ENCODE measurements at places on chromosomes 7 and 10.

DNA sequence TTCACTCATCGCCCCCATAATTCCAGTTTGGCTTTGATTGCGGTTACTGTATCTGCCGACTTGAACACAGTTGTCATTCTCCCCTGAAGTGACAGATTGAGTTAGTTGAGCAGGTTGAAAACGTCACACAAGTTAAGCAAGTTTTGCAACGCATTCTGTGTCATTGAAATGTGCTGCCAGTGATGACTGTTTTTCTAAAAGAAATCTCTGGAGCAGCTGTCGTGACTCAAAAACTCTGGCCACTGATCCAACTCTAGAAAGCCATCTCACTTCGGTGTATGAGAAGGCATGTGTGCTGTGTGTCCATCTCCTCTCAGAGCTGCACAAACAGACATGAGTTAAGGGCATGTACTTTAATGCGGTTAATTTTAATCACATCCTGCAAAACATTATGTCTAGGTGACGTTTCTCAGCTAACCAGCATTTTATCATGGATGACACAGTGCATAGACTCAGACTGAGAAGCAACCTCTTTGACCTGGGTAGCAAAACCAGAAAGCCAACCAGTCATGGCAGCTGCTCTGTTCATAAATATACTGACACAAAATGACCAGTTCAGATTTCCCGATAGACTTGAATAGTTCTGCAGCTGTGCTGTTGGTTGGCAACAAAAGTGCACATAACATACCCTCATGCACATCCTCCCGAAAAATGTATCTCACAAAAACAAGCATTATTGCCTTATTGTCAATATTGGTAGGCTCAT, 69.3 kb downstream of the CSTF2T start:
- DNase-seq: no peak

GRCh38 chr10:3877211-3878000, 92.4 kb upstream of the KLF6 start:
- no peak for DNase-seq

GRCh38 chr10:104304356-104304745, 33.9 kb downstream of the ITPRIP start:
- DNase-seq: no peak

GRCh38 chr10:132723330-132723970, 62.5 kb downstream of the NKX6-2 start:
- no peak for DNase-seq

DNA sequence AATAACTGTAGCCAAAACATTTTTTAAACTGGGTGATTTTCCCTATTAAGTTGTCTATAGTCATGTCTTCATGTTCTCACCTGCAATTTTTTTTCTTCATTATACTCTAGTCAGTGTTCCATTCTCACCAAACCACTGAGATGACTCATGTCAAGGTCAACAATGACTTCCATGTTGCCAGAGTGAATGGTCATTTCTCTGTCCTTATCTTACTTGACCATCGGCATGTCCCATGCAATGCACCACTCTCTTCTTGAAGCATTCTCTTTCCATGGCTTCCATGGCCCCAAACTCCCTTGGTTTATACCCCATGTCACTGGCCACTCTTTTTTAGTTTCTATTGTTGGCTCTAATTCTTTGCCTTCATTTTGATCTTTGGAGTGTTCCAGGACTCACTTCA, 173.9 kb downstream of the PPP1R17 start:
- no peak for DNase-seq

GRCh38 chr7:44326261-44327125, 1.1 kb upstream of the CAMK2B start:
- DNase-seq: no peak

DNA sequence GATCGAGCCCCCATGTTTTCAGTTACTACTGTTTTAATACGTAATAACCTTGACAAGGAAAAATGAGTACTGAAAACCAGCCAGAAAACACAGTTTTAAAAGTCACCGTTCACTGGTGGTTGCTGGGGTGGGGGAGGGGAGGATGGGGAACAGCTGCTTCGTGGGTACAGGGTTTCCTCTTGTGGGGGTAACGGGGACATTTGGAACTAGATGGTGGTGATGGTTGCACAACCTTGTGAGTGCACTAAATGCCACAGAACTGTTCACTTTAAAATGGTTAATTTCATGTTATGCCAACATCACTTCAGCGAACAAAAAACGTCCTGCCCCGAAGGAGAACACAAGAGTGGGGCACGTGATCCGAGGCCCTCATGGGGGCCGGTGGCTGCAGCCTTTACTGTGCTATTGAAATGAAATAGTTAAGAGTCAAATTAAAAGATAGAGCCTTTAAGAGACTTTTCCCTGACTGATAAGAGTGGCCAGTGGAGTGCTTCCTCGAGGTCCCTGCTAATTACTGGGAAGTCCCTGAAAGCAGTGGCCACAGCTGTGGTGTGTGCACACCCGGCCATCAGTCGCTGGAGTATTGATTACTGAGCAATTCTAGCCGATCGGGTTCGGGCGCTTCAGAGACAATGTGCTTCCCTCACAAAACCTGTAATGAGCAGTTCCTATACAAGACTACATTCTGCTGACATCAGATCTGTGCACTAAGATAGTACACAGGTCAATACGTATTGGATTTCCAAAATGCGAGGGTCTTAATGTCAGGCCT, 80.3 kb downstream of the EBF3 start:
- no peak for DNase-seq

DNA sequence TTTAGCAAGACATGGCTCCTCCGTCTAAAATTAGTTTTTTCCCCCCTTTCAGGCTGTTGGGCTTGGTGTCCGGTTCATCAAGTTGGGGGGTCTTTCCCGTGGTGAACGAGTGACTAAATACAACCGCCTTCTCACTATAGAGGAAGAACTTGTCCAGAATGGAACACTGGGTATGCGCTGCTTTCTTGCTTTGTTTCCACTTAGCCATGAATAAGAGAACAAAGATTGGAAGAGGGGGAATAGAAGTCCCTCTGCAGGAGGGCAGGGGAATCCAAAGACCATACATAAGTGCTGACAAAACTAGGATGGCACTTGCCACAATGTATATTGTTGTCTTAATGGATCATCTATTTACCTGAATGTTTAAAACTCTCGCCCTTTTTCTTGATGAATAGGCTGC, 30.5 kb downstream of the ENO4 start:
- no peak for DNase-seq

- no peak for DNase-seq
Observed at GRCh38 chr10:58712982-58713381, 200.3 kb downstream of the BICC1 start.

- DNase-seq: no peak
Observed at GRCh38 chr7:44646176-44646920, 39.9 kb downstream of the OGDH start.

GRCh38 chr7:102122026-102122425, 164.6 kb upstream of the SH2B2 start:
- no peak for DNase-seq

DNA sequence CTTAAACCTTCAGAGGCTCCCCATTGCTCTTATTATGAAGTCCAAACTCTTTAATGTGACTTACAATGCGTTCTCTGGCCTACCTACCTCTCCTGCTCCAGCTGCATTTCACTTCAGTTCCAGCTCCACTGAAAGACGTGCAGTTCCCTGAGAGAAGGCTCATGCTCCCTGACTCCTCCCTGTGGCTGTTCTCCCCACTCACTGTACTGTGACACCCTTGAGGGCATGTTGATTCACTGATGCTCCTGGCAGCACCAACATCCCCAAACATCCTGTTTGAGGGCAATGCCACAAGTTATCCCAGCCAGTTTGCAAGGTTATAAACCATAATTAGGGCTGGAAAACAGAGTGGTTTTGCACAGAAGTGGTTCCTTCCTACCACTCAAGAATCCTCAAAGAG, 111.2 kb downstream of the LSM5 start:
- no peak for DNase-seq

- DNase-seq: no peak
Observed at GRCh38 chr10:103459615-103460014, 915 bp upstream of the CALHM1 start.

DNA sequence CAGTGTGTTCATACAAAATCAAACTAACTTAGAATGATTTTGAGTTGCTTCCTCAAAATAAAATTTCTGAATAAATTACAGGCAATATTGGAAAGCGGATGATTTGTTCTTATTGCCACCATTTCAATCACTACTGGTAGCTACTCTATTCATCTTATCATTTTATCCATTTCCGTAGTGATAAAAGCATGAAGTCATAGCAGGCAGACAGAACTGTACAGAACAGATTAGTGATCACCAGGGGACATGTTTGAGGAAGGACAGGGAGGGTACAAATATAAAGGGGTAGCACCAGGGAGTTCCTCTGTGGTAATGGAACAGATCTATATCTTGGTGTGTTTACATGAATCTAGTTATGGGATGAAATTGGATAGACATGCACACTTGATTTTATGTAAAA, 138.5 kb downstream of the WNT2 start:
- no peak for DNase-seq

DNA sequence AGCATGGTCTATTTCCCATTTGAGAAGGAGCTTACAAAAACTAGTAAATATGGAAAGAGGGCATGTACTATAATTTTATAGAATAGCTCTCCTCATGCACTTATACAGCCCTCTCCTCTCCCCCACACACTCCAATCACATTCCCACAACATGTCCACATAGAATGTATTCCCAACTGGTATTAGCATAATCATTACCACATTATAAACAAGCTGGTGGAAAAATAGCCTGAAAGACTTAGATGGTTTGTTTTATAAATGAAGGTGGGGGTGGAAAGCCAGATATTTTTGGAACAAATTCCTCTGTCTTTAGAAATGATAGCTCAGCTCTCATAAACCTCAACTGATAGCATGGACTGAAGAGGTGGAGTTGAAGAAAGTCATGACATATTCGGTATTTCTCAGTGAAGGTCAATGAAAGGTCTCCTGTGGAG, 410.1 kb downstream of the SUGCT start:
- DNase-seq: no peak

GRCh38 chr7:127859330-127859729, 171.9 kb downstream of the LRRC4 start:
- DNase-seq: no peak

DNA sequence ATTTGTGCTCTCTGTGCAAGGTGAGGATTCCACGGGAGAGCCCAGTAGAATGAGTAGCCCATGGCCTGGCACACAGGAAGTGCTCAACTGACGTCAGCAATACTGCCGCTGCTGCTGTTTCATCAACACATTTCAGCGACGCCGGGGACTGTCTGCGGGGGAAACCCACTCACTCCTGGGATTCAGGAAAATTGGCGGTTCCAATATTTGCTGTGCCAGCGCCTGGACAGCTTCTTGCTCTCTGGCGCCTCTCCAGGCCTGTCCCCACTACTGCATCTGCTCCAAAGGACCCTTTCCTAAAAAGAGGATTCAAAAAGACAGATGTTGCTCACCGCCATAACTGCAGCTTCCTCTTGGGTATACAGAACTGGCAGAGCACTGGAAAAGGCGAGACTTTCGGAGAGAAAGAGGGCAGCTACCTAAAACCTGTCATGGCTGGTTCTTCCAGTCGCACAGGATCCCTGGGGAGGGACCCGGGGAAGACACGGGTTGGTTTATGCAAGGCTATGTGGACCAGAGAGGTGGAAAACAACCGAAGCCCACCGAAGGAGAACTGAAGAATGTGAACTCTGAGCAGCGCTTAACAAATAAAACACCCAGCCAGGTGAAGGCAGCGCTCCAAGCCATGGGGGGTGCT, 39.7 kb upstream of the ENO4 start:
- DNase-seq: no peak

- DNase-seq: no peak
Observed at GRCh38 chr7:39044489-39044888, 66.8 kb downstream of the POU6F2 start.

DNA sequence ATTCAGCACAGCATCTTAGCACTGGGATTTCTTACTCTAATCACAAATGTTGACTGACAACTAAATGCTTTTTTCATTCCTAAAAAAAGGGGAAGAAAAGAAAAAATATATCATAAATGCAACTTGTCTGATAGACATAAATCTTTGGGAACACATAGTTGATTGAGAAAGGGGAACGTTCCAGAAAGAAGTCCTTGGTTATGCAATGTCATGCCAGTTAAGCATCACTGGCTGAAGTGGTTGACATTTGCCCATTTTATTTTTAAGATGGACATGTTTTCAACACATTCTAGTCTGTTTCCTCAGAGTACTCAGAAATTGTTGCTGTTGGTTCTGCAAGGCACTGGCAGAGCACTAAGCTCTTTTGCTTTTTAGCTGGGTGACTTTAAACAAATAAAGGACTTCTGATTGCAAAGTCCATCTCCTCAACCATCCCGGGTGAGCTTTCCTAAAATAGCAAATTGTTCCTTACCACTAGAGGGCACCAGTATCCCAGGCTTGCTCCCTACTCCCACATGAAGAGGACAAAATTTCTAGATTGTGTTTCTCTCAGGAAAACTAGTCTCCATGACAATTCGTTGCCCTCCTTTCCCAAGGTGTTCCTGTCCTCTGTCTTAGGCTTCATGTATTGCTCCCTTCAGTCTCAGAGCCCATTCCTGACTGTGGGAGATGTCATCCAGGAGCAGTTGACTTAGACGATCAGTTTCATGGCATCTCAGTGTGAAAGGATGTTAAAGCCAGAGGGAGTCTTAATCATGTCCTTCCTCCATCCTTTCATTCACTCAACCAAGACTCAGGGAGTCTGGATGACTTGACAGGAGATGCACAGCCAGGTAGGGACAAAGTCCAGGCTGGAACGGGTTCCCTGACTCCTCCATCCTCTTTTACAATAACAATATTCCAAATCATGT, 23.9 kb downstream of the OPALIN start:
- peak; percentile 8 for DNase-seq

DNA sequence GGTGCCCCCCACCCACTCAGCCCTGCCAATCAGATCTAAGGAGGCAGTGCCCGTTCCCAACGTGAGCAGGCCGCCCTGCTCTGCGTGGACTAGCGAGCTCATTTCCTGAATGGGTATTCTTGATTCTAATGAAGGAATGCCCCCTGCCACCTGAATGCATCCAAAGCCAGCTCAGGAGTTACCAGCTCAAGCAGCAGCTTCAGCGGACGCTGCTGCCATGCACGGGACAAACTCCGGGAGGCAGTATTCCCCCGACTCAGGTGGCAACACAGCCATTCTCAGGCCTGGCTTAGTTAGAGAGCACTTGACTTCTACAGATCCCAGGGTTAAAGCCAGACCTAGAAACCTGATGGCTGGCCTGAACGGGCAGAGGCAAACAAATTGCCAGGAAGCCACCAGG, 25.8 kb downstream of the PSAP start:
- DNase-seq: no peak

- no peak for DNase-seq
Observed at GRCh38 chr10:17202999-17203398, 1.5 kb upstream of the TRDMT1 start.
